ENCODE measurements at places on chromosomes 3 and 15.
A peak's percentile ranks its signal among the peaks of the same experiment; 100 is the strongest.

- DNase-seq: no peak
Measured at GRCh38 chr15:101444807-101445508, 44.5 kb downstream of the PCSK6 start.

DNA sequence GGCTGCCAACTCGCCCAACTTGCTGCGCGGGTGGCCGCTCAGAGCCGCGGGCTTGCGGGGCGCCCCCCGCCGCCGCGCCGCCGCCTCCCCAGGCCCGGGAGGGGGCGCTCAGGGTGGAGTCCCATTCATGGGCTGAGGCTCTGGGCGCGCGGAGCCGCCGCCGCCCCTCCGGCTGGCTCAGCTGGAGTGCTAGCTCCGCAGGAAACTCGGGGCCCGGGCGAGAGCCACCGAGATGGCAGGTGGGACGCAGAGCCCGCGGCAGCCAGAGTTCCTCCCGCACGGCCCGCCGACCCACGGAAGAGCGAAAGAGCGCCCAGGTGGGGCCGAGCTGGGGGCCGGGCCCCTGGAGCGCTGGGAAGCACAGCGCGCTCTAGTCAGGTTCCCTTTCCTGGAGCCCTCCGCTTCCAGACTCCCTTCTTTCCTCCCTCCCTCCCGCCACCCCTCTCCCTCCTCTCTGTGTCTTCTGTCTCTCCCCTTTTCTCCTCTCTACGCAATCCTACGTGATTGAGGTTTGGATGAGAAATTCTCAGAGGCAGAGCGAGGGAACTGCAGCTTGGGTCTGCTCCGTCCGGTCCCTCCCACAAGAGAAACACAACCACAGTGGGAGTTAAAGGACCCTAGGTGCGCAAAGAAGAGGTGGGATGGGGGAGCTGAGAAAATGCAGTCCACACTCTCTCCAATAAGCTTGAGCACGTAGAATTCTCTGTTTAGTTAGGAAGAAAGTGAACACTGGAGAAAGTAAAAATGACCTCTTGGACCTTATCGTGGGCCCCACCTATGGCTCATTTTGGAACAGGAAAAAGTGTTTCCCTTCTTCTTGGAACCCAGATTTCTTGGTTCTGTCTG is 317.3 kb downstream of the FGF12 start:
- no peak for DNase-seq

GRCh38 chr3:58325525-58325992 is 7.1 kb upstream of the PXK start:
- no peak for DNase-seq

DNA sequence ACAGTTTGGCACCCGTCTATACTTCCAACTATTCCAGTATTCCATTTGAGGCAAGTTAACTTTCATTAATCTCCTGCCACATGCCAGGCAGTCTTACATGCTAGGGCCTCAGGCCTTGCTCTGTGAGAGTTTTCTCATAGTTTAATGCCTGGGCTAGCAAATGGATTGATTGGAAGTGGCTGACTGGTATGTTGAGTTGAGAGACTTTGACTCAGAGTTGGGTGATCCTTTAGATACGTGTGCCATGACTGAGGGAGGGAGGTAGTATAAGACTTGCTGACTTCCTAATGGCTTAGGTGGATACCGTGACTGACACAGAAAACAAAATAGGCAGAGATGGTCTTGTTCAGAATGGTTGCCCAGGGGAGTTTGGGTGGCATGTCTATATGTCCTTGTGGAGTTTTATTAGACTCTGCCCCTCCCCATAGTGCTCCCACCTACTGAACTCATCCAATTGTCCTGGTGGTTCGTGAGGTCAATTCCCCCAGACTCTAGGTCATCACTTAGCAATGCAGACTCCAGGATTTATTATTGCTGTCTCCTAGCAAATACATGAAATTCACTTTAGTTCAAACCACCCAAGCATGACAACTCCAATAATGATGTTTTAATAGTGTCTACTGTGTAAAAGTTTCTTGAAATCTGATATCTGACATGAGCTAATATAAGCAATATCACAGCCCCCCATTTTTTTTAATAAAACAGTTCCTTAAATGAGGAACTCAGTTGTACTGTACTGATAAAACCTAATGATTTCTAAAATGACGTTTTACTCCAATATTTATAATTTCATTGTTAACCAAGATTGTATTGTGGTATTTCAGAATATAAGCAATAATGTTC is 413.9 kb upstream of the MDFIC2 start:
- no peak for DNase-seq

DNA sequence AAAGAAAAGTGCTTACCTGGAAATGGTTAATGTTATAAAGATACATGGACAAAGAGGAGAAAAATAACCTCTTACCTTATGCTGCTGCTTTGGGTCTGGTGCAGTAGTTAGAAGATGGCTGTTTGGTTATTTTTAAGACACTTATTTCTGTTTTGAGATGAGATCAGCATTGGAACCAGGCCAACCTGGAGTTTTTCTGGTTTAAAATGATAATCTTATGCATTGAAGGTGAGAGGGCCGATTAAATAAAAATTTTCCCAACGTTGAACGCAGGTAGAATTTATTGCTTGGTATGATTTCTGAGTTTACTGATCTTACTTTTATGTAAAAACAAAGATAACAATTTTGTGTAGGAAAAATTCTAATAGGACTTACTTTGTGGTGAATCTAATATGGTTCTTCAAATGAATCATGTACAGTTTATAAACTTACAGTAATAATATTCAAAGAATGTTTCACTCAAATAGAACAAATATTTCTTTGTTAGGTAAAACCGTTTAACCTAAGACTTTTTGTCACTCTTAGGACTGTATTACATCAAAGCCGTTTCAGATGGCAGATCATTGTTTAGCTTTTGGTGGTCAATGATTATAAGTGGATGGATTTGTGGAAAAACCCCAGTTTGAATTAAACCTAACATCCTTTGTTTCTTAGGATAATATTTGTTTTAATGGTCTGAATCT is 14.9 kb downstream of the UBE2E2 start:
- DNase-seq: no peak

GRCh38 chr15:40061212-40061901 is 22.4 kb upstream of the SRP14 start:
- no peak for DNase-seq

DNA sequence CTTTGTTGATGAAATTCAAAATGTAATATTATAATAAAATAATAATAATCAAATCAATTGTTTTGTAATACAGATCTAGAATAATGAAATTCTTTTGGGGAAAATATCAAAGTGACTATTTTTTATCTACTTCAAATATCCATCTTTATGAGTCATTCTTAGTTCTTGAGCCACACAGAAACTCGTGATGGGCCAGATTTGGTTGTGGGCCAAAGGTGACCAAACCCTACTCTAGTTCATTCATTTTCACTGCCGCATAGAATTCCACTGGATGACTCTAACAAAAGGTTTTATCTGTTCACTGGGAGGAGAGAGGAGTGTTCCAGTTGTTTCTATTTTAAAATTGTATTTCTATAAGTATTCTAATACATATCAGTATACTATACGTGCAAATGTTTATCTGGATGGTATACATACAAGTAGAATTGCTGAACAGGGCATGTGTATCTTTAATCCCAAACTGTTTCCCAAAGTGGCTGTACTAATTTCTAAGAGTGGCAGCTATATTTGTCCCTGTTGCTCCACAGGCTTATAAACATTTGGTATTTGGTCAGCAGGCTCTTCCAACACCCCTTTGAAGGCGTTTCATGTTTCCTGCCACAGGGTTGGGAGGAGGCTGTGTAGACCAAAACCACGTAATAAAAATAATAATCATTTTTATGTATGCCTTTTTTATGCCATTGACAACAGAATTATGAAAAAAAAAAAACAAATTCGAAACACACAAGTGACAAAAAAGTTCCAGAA is 7.3 kb upstream of the RTP3 start:
- no peak for DNase-seq

DNA sequence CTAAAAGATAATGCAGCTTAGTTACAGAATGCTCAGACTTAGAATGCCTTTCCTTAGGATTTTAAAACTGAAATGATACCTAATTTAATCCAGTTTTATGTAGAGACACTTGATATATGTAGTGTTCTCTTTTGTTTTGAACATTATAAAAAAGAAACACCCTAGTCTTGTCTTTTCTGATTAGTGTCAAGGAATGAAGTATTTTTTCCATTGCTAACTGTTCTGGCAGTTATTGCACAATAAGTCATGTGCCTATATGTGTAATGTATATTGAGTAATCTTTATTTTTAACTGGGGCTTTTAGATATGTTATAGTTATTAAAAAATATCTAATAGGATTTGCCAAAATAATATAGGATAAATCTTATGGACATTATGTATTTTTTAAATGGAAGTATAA is 4.5 kb downstream of the ARL8B start:
- DNase-seq: peak; percentile 30

- DNase-seq: no peak
Measured at GRCh38 chr15:63135804-63136203, 14.1 kb downstream of the LACTB start.

DNA sequence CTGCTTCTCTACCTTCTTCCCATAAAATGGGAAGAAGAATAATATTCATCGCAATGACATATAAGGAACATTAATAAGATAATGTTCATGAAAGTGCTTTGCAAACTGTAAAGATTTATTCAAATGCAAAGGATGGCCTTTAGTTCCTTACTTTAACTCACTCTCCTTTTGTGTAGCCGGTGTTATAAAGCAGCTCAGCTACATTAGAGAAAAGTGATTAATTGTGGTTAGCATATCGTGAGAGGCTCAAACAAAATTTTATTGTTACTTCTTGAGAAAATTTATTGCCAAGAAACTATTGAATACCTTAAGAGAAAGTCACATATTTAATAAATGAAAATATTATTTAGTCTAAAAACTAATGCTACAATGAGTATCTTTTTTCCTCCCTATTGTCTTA is 250.7 kb upstream of the NR2E3 start:
- no peak for DNase-seq

DNA sequence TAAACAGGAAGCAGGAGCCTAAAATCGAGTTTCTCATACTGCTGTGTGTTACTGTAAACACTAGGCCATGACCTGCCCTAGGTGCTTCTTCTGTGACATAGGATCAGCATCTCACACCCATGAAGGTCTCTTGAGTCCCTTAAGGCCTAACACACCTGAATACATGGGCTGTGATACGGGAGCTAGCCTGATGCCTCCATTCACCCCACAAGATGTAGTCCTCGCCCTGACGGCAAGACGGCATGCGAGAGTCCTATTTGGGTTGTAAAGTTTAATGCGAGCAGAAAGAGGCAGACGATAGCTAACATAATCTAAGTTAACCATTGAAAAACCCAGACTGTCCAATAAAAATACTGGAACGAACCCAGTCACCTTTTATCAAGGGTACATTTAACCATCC is 241.1 kb upstream of the ICE2 start:
- no peak for DNase-seq

- DNase-seq: no peak
Measured at GRCh38 chr3:54535619-54536018, 392.2 kb downstream of the LRTM1 start.

DNA sequence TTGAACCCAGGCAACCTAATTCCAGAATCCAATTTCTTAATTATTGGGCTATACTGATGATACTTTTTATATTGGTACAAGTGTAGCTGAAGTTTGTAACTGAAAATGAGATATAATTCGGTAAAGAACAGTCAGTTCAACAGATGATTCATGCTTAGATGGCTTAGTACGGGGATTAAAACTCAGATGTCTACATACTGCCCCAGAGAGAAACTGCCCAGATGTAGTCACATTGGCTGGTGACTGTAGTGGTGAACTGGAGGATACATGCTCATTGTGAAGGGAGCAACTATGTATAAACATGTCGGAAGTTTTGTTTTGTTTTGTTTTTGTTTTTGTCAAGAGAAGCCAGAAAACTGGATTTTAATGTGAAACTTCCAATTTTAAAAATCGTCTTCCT is 179.6 kb downstream of the ADAMTSL3 start:
- DNase-seq: no peak

DNA sequence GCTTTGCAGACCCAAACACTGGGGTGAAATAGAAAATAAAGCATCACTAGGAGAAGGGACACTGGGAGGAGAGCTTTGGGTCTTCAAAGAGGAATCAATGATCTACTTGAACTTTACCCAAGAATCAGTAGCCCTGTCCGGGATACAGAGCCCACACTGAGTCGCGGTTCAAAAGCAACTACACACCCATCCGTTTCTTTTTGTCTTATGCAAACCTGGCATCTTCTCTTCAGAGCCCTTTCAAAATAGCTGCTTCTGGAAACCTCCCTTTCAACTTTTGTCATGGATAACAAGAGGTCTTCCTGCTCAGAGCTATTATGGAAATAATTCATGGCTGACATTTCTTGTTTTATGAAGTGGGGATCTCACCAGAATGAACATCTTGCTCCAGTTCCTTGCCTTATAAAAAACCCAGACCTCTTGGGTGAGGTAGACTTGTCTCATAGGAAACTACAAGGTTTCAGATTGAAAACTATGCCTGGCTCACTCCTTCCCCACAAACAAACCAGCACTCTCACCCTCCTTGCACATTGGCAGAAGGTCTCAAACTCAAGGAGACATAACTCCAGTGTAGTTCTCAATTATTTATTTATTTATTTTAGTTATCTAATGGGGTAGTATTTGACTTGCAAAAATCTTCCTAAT is 115.1 kb upstream of the ARHGEF3 start:
- no peak for DNase-seq

DNA sequence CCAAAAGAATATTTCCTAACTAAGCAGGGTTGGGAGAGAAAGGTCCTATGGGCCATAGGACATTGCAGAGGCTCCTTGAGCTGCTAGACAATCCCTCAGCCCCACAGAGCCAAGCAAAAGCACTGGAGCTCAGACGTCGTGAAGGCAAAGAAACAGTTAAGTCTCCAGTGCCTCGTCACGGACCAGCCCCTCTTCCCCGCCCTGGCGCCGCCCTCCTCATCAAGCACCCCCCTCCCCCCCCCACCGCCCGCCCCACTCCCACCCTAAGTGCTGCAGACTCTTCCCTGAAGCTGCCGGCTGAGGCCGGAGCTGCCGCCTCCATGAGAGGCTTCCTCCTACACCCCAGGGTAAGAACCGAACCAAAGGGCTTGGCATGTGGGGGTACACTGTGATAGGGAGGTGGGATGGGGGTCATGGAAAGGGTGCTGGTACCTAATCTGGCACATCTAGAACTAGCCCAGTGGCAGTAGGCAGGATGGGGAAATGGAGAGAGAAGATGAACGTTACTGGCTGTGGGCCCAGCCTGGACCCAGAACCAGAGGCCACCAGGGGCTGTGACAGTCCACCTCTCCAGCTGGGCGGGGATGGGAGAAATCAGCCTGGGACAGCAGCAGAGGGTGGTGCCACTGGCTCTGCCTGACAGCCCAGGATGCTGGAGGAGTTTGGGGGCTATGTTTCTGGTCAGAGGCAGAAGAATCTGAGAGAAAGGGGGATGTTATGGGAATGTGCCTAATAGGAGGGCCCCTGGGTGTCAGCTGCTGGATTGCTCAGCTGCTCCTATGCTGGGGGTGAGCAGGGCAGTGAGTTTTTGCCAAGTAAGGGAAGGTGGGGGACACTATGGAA is at the start of gene MAP1A:
Gene MAP1A, plus strand, starts transcription at position 255 of the 843 bp plus-strand sequence. CDS start 3,866 bp downstream, outside the sequence.
- DNase-seq: no peak

DNA sequence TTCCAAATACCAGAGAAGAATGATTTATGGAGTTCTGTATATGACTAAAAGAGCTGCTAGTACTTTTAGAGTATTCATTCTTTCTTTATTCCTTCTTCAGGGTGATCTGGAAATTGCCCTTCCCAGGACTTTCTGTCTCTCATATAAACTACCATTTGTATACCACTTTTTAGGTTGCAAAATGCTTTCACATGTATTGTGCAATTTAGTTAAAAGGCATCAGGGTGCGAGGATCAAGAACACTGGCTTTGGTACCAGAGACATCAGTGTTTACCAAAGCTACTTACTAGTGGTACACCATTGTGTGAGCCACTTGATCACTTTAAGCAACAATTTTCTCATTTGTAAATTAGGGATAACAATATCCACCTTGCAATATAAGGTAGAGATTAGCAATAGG is 251.4 kb downstream of the TIGIT start:
- DNase-seq: no peak
